ENCODE measurements at places on chromosomes 3 and 15.

- no peak for DNase-seq
These were observed 274.7 kb downstream of the FOXP1 start for GRCh38 chr3:71308836-71309235.

DNA sequence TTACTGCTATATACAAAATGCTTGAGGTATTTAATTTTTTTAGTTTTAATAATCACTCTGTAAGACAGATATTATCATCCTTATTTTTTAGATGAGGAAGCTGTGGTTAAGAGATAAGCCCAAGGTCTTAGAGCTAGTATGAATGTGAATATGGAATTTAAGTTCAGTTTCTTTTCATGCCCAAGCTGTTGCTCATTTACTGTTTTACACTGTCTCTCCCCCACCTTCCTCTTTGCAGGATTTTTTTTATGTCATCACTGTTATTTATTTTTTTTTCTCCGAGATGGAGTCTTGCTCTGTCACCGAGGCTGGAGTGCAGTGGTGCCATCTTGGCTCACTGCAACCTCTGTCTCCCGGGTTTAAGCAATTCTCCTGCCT lies 22.5 kb downstream of the MAP2K5 start:
- no peak for DNase-seq

- no peak for DNase-seq
These were observed 93.5 kb upstream of the ARRDC4 start for GRCh38 chr15:97866959-97867358.

- DNase-seq = no peak
These were observed 11.9 kb downstream of the SCAMP5 start for GRCh38 chr15:75007216-75007615.

GRCh38 chr3:62589078-62589477 lies 215.7 kb upstream of the FEZF2 start:
- DNase-seq = peak; percentile 86

GRCh38 chr3:83934192-83935021 lies 1024.4 kb upstream of the CADM2 start:
- DNase-seq = peak; percentile 38

GRCh38 chr15:67170143-67170925 lies 84.1 kb downstream of the AAGAB start:
- no peak for DNase-seq

- no peak for DNase-seq
These were observed 123.9 kb downstream of the FEZF2 start for GRCh38 chr3:62249484-62249776.

DNA sequence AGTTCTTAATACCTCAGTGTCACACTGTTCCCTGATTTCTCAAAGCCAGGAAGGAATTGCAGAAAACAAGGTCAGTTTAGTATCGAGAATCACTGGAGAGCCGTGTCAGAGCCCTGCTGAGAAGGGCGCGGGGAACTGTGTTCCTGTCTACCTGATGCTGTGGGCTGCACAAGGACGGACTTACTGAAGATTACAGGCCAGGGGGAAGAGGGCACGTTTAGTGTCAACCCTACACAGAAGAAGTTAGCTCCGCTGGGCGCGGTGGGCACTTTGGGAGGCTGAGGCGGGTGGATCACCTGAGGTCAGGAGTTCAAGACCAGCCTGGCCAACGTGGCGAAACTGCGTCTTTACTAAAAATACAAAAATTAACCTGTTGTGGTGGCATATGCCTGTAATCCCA lies 104.1 kb downstream of the APBA2 start:
- DNase-seq = no peak

- DNase-seq = no peak
These were observed 351.0 kb downstream of the MCTP2 start for GRCh38 chr15:94582368-94582767.

DNA sequence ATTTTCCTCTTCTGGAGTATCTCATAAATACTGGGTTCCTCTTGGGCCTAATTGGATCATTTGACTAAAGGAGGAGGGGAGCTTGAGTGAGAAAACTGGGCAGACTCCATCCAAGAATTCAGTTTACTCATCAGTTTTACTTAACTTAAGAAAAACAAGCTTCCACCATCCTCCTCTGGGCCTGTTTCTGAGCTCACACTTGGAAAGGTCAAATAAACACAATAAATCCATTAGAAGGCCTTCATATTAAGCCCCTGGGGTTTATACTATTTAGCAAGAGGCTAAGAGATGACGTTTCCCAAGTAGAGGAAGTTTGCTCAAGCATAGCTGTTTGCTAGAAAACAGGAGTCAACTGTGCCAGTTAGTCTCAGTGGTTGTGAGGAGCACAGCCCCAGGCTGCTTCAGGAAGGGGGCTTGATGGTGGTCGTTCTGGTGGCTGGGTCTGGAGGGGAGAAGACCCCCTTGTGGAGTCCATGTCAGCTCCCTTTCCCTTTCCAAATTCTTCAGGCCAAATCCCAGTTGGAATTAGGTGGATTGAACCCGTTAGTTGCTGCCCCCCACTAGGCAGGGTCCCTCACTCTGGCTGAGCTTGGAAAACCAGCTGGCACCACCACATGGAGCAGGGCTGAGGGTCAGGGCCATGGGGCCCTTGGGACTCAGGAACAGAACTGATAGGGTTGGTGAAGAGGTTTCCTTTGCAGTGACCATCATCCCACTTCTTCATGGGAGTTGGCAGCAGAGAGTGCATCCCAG lies 64.8 kb downstream of the SPSB4 start:
- no peak for DNase-seq

GRCh38 chr15:56356616-56357015 lies 8.6 kb upstream of the TEX9 start:
- peak; percentile 72 for DNase-seq

- no peak for DNase-seq
These were observed 14.1 kb upstream of the TOPAZ1 start for GRCh38 chr3:44227632-44228031.

DNA sequence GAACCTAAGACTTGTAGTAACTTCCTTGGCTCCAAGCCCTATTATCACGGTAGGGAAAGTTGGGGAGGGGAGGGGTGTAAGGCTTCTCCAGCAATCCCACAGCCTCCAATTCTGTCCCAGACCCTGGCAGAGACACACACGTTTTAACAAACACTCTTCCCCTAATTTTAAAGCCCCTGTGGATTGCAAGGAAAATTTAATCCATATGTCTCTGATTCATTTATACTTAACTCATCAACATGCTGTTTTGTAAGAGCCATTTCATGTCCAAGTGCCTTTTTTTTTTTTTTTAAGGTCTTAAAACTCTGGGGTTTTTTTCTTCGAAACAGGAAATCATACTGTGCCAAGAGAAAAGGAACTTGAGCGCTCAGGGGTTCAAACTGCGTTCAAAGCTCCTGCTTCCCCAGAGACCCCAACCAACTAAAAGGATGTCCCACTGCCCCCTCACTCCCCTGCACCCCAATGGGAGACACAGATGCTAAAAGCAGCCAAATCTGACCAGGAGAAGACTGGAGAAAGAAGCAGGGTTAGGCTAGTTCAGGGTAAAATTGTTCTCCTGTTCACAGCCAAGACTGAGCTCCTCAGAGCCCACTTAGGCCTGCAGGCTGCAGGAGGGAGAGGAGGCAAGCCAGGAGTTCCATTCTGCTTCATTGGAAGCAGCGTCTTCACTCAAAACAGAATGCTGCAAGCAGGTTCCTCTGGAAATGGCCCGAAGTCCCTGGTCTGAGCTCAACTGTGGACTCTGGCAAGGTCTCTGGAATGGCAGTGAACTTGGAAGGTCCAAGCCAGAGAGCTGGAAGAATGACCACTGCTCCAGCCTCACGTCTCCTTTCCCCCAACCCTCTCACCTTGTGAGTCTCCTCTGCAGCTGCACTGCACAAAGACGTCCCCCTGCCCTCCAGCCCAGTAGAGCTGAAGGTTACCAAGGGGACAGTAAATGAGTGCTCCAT lies 172.5 kb downstream of the NTRK3 start:
- no peak for DNase-seq

- no peak for DNase-seq
These were observed 596.0 kb downstream of the NTRK3 start for GRCh38 chr15:87660251-87661129.

DNA sequence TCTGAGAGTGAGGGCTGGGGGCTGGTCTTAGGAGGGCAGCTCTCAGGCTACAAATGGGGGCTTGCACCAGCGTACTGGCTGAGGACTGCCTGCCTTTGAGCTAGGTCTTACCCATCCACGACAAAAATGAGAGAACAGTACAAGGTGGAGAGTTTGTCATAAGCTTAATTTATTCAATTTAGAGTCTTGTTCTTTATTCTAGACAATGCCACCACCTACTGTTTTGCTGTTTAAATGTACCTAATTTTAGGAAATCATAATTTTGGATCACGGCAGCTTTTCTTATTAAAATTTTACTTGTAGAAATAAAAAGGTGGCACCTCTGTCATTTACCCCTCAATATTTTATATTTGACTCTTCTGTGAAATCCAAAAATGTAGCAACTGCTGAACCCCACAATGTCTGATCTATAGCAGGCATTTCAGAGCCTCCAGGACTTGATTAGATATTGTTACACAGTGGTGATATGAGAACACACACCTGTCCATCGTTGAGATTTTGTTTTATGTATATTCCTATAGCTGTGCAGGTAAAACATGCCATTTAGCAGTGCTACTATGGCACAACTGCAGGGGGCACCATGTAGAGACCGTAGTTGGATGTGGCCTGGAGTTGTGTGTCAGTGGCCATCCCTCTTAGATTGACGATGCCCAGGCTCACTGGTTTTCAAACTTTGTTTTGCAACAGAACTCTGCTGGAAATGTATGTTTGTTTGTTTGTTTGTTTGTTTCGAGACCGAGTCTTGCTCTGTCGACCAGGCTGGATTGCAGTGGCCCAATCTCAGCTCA lies 88.6 kb downstream of the SLCO3A1 start:
- DNase-seq = no peak

DNA sequence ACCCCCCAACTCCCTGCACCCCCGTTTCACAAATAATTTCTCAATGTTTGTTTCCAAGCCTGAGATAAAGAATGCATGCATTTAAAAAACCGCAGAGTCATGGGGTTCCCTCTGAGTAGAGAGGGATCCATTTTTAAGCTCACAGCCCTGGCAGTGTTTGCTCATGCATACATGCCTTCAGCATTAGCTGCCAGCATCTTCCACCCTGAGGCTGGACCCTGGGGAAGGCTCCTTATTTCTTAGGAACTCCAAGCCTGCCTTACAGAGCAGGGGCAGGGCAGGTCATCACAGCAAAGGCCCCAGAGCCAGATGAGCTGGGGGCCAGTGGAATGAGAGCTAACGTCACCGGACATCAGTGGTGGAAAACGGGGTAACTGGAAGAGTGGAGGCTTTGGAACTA lies 31.3 kb downstream of the TLE3 start:
- no peak for DNase-seq

- peak; percentile 58 for DNase-seq
These were observed 15.8 kb downstream of the ST3GAL6 start for GRCh38 chr3:98778852-98779413.

- DNase-seq = no peak
These were observed 519.9 kb downstream of the ZBBX start for GRCh38 chr3:166860217-166860616.

DNA sequence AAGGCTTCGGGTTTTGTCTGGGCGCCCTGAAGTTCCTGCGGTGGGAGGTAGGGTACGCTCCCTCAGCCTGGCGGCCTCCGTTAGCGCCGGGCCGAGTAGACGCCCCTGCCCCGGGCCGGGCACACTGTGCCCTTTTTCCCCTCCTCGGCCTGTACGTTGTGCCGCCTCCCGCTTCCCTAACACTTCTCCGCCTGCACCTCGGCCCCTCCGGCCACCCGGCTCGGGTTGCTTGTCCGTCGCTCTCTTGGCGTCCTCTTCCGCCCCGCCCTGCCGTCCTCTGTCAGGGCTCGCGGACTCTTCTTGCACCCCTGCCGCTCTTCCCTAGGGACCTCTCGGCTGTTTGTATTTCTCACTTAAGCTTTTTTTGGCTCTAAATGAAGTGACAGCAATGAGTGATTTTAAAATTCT lies 384 bp downstream of the KNL1 start:
- peak; percentile 70 for DNase-seq

DNA sequence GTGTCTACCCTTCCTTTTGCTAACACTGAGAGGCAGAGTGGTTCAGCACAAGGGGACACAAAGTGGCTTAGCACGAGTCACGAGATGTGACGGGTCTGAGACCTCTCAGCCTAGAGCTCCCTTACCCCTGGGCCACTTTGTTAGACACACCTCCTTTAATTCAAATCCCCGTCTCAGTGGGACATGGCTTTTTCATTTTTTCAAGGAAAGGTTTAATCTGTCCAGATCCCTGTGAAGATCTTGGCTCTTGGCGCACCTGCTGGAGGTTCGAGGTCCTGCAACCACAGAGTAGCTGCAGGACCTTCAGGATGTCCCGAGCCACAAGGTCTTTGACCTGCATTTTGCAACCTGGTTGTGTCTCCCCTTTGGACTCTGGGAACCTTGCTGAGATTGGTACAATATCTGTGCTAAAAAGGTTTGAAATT lies 52.0 kb downstream of the LPP start:
- no peak for DNase-seq

GRCh38 chr3:30680789-30681648 lies 74.6 kb downstream of the TGFBR2 start:
- peak; percentile 61 for DNase-seq

DNA sequence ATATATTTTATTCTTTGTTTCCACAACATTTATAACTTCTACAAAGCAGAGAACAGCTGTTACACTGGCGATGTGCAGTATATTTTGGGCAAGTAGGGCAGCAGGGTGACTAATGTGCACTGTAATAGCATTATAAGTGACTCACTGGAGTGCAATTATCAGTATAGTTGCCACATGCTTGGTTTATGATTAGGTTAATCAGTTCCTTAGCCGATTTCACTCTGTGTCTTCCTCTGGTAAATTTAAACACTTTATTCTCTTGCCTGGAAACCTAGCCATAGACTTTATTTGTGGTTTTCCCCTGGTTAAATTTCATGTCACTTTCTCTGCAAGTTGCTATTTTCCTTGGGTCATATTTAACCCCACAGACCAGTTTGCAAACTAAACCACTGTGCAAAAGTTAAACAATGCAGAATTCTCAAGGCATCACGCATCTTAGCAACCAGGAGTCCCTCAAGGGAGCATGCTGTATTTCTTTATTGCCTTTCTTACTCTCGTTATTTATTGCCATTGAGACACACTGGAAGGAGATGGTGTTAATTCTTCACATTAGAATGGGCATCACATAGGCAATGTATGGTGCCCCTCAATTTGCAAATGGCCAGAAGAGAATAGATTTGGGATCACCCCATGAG lies 690.2 kb upstream of the DPPA4 start:
- DNase-seq = peak; percentile 91

- DNase-seq = peak; percentile 8
These were observed 168.9 kb downstream of the ATP10A start for GRCh38 chr15:25694239-25694584.

DNA sequence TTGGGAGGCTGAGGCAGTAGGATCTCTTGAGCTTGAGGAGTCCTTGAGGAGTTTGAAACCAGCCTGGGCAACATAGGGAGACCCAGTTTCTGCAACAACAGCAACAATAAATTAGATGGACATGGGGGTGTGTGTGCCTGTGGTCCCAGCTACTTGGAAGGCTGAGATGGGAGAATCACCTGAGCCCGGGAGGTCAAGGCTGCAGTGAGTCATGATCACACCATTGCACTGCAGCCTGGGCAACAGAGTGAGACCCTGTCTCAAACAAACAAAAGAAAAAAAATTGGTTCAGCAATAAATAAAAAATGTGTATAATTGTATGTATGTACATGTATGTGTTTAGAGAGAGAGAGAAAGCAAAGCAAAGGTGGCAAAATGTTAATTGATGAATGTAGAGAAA lies 83.1 kb downstream of the PDE8A start:
- no peak for DNase-seq

GRCh38 chr3:52983828-52984227 lies 62.0 kb downstream of the SFMBT1 start:
- no peak for DNase-seq

All from LHCN-M2 (cell line).